CD4-positive, alpha-beta T cell treated with Interleukin-17A for 4 hours (primary cell): ENCODE measurements at places on chromosomes 2 and 18.

- no peak for DNase-seq
These were observed 84.9 kb downstream of the MOGAT1 start for GRCh38 chr2:222756362-222756831.

DNA sequence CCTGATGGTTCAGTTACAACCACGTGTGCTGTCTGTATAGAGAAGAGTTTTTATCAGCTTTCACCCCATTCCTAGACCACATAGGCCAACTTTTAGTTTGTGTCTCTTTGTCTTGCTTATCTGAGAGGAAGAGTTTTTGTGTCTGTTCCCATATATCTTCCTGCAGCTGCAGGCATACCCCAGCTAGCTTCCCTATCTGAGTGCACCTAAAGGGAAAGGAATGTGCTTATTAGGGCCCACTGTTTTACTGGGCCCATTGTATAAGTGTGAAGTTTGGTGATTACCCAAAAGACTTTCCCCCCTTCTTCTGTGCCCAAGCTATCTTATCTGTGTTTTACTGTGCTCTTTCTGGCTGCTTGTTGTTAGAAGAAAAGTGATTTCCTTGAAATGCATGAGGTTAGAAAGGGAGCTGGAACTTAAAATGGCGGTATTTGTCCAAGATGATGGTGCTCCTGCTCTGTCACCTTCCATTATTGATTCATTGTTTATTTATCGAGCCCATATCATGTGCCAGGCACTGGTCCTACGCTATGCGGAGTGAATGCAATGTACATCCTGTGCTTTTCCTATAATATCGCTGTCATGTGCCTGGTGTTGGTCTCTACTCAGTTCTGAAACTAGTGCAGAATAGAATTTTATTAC, 57.2 kb downstream of the NYAP2 start:
- DNase-seq = no peak

GRCh38 chr2:120914839-120915521, 179.3 kb downstream of the GLI2 start:
- DNase-seq = no peak

GRCh38 chr2:72024451-72025175, 123.0 kb downstream of the CYP26B1 start:
- no peak for DNase-seq

GRCh38 chr2:170822290-170823087, 5.8 kb downstream of the GAD1 start:
- peak; percentile 42 for DNase-seq

- DNase-seq = no peak
These were observed 98.6 kb downstream of the CAPN13 start for GRCh38 chr2:30708491-30709290.

- no peak for DNase-seq
These were observed 11.4 kb downstream of the RBKS start for GRCh38 chr2:27878825-27879224.

DNA sequence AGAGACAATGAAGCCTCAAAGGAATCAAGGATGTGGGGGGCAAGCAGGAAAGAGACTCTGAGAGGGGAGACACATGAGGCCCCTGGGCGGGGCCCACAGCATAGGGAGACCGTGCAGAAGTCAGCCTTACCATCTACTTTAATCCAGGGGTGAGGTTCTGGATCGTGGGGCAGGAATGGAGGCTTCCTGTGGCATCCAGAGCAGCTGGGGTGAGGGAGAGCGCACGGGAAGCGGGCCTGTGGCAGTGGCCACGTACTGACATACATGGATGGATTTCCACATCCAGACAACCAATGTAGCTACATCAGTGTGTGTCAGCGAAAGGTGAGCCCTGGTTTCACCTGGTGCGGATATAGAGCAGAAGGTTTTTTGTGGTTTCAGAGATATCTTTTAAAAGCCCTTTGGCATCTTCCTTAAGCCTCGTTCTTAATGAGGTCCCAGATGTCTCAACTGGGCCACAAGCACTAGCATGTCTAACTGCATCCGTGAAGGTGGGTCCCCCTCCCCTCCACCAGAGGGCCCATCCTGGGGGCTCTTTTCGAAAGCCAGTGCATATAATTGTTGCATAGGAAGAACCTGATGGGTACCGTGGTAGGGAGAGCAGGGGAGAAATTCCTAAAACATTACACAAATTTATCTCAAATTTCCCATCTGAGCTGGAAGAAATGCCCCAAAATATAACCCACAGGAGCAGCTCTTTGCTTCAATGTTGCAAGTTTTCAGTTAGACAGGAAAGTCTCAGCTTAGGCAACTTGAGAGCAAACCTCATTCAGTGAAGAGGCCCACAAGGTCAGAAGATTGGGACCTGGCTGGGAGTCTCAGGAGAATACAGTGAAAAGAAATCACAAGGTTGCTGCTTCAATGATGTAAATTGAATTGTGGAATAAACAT, 90.9 kb downstream of the SP3 start:
- peak; percentile 12 for DNase-seq

DNA sequence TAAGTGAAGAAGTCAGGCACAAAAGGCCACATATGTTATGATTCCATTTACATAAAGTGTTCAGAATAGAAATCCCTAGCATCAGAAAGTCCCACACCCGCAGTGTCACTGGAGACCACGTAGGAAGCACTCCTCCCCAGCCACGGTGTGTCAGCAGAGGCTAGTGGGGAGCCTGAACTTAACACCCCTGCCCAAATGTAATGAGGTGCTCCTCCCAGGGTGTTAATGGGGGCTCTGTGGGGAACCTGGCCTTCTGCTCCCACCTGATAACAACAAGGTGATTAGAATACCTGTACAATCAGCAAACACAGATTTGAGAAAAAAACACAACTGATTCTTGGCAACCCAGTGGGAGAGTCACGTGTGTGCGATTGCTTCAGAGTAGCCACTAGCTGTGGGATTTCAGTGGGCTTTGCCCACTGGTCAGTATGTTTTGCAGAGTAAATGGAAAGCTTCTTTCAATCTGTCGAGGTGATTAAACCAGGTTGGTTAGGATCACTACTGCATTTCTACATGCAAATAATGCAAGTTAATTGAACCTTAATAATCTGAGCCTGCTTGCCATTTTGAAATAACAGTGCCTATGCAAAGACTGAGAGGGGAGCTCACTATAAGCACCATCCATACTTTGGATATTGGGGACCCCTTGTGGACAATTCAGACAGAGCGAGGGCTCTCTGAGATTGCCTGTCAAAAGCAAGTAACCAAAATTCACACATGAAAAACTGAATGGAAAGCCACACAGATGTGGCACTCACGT, 20.6 kb upstream of the ATRAID start:
- DNase-seq = peak; percentile 53

DNA sequence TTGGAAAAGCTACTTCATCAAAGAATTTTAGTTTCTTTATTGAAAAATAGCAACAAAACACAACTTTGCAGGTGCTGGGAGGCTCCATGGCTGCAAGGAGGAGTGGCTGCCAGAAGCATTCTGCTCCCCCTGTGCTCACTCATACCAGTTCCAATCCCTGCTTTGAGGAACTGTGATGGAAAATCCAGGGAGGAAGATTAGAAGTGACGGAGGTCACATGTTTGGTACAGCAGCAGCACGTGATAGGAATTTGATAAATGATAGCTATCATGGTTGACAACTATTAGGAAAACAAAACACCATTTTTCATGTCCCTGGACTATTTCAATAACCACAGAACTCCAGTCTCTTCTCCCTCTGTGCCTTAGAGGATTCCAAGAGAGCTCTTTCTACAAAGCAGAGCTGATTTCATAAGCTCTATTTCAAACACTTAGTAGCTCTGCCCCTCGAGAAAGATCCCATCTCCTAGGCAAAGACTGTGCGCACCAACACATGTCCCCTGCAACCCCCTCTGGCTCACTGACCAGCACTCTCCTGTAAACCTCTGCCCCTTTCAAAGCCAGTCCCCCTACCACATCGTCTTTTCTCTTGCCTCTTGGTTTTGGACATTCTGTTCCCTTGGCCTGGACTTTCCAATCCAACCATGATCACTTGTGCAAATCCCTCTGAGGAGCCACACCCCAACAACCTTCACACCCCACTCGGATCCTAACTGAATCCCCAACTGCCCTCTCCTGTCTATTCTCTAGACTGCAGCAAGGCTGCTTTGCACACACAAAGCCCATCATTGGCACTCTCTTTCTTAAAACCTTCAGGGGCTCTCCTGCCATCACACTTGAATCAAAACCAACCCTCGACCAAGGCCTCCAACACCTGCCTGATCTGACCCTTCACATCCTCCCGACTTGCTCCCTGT, 352.4 kb upstream of the PKDCC start:
- no peak for DNase-seq

DNA sequence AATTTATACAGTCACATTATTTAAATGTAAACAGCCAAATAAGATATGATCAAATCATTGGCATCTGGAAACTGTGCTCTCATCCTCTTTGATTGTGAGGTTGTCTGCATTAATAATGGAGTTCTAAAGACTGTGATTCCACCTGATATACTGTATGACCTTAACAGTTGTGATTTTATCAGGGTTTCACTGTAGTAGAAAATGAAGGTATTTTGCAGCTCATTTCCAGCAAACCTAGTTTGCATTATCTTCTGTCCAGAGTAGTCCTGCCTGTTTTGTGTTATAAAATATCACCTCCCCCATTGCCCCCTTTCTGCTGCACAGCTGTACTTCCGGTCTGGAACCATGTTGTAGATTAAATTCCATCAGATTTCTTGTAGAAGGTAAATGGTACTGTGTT, 731.6 kb upstream of the FANCL start:
- no peak for DNase-seq

DNA sequence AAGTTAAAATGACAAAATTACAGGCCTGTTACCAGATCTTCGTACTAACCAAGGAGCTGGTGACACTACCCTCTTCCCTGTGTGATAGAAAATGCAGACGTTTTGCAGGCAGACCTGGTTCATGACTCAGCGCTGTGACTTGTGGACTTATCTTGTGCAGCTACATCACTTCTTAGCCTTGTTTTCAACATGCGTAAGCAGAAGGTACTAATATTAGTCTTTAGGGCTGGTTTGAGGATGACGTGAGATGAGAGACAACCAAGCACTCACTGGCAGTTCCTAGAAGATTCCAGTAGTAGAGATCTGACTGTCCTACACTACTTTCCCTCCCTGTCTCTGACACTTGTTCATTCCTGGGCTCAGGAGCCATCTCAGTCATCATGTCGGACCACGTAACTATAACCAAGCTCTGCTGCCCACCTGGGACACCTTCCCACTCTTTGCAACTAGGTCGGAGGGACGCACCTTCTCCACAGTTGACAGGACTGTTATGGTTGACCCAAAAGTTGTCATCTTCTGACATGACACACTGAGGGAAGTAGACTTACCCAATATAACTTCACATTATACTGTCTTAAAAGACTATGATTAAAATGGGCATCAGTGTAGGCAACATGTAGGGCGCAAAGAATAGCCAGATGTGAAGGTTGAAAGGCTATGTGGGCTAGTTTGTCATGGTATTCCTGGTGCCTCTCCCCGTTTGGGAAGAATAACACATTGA, 64.8 kb downstream of the TNFRSF11A start:
- no peak for DNase-seq
